ENCODE measurements at places on chromosomes 5 and 9. TPM values are rescaled to one million over a fixed set of nuclear protein-coding genes. Genes with fewer than 3 reads are reported as not detected.
A peak's percentile ranks its signal among the peaks of the same experiment; 100 is the strongest.

PCDHB7 gene
- total RNA-seq: 0.72 TPM

GRCh38 chr9:87894998-87895625, 12.4 kb downstream of the SPATA31E1 start:
- DNase-seq: peak; percentile 64

DNA sequence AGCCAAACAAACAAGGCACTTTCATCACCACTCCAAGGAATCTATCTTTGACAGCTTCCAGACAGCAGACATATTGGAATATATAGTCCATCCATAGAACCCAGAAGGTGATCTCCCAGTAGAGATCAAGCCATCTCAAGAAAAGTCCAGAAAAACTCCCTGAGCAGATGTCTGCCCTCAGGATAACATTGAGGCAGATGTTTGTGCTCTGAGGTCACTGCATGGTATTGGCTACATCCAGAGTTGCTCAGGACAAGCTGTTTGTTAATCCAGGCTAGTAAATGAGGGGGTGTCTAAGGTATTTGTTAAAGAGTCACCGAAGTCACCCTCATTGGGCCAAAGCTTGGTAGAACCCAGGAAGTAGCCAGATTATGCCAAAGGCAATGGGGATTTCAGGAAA, 556.3 kb upstream of the KLF4 start:
- DNase-seq: no peak

GRCh38 chr9:8579661-8580060, 780.1 kb upstream of the DMAC1 start:
- DNase-seq: no peak

Data from endodermal cell (in vitro differentiated cells).